Activated T-helper 1 cell treated with anti-CD3 and anti-CD28 coated beads, Interleukin-2, amount 50 U/mL, for 16 hours (primary cell): ENCODE measurements at places on chromosomes 3 and 15.
A peak's percentile ranks its signal among the peaks of the same experiment; 100 is the strongest.

DNA sequence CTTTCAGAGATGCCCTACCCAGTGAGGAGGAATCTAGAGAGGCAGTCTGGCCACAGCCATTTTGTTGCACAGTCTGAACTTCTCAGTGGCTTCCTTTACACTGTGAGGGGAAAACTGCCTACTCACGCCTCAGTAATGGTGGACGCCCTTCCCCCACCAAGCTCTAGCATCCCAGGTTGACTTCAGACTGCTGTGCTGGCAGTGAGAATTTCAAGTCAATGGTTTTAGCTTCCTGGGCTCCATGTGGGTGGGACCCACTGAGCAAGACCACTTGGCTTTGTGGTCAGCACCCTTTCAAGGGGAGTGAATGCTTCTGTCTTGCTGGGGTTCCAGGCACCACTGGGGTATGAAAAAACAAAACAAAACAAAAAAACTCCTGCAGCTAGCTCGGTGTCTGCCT lies 663.2 kb upstream of the ZNF385D start:
- no peak for DNase-seq

- DNase-seq, result no peak
These were observed 50.5 kb upstream of the MINAR1 start for GRCh38 chr15:79381593-79381992.

DNA sequence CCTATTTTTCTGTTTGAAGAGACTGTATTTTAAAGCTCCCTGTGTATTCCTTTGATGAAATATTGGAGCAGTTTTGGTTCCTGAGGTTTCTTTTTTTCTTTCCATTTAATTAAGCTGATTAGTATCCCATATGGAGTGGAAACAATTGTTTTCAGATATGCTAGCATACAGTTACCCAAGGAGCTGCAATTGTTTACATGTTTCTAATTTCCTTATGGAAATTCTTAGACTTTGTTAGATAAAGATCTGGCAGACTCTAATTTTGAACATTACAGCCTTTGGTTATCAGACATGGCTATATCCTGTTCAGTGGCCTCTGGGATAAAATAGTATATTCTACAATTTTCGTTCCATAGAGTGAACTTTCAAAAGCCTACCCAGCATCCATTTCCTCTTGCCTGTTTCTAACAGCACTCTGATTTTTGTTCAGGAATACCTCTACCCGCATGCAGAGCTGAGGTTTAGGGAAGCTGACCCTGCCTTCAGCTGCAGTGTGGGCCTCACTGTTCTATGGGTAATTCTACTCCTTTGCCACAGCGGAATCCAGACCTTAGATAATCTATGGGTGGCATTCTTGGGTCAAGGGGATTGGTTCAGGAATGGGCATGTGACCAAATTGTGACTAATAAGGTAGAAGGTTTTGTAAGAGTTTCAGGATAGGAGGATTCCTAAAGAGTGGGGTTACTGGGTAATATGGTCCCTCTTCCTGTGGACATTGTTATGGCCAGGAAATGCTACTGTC lies 161.1 kb upstream of the ANKRD28 start:
- no peak for DNase-seq

GRCh38 chr3:115146418-115147328 lies at the start of gene ZBTB20:
ZBTB20 (minus strand) TSS chr3:115147288.
- peak; percentile 34 for DNase-seq

GRCh38 chr3:30695302-30696061 lies 89.1 kb downstream of the TGFBR2 start:
- no peak for DNase-seq

DNA sequence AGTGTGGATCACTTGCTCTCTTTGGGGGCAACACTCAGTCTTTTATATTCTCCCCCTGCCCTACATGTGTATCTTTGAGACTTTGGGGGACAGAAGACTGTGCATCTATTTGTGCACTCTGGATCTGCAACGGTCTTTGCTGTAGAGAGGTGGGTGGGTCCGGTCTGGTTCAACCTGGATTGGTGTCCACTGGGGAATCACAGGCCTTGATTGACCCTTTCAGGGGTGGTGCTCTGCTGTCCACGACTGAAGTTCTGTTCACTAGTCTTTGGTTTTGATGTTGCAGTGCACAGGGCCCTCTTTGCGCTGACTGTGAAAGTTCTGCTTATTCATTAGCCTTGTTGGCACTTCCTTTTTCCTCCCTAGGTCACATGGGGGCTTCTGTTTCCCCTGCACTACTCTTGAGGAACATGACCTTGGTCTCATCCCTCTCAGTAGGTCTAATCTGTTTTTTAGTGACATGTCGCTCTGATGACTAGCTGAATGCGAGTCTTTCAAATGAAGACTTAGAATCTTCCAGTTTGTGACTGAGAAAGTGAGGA lies 284.2 kb downstream of the SV2B start:
- DNase-seq, result no peak

DNA sequence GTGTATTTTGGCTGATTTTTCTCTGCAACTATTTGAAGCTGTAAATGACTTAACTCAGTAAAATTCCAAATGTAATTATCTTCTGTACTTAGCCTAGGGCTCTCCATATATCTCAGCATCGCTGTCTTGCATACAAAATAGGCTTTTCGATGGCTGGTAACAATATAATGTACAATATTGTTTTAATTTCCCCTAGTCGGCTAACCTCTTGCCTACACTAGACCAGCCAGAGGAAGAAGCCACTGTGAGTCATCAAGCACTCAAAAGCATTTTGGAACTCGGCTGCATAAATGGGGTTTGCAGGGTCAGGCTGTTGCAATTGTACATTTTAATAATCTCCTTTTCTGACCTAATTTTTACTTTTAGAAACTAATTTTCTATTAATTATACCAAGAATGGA lies 583.8 kb downstream of the FOXP1 start:
- no peak for DNase-seq

DNA sequence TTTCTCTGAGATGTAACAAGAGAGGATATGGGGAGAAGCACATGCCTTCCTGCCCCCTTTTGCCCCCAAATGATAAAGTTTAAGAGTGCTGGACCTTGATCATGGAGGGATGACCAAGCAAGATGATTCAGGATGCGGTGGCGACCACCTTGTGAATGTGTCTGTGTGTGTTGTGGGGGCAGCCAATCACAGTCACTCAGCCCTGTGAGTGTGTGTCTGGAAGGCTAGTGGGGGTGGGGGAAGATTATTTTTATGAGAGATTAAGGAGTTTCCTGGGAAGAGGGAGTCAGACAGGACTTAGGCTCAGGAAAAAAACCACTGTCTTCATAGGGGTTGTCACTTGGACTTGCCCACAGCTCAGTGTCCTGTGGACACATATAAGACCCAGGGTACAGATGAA lies 57.8 kb upstream of the KY start:
- DNase-seq, result no peak

GRCh38 chr3:72633121-72633520 lies 215.1 kb downstream of the SHQ1 start:
- DNase-seq, result no peak

DNA sequence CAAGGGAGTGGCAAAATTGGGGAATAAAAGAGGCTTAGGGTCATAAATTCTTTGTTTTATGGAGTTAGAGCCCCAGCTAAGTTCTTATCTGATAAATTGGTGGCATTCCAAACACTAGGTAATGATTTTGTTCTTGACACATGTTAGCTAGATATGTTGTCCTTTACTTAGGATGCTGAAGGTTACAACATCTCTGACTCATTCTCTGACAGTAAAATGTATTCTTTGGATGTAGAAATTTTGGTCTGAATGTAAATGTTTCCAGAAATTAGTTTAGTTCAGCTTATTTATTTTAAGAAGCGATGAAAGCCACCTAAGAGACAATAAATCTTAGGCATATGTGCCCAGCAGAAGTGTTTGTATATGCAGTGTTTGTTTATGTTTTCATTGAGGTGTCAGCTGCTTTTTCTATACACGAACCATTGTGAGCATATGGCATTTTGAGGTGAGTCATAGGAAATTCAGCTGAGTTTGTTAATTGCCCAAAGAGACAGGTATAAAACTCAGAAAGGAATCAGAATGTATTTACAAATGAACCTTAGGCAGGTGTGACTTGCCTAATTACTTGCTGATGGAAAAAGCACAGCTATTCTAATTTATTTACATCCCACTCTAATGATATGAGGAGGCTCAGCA lies 247.7 kb downstream of the AGBL1 start:
- no peak for DNase-seq

- DNase-seq, result no peak
These were observed 656.8 kb upstream of the NECTIN3 start for GRCh38 chr3:110414855-110415254.

DNA sequence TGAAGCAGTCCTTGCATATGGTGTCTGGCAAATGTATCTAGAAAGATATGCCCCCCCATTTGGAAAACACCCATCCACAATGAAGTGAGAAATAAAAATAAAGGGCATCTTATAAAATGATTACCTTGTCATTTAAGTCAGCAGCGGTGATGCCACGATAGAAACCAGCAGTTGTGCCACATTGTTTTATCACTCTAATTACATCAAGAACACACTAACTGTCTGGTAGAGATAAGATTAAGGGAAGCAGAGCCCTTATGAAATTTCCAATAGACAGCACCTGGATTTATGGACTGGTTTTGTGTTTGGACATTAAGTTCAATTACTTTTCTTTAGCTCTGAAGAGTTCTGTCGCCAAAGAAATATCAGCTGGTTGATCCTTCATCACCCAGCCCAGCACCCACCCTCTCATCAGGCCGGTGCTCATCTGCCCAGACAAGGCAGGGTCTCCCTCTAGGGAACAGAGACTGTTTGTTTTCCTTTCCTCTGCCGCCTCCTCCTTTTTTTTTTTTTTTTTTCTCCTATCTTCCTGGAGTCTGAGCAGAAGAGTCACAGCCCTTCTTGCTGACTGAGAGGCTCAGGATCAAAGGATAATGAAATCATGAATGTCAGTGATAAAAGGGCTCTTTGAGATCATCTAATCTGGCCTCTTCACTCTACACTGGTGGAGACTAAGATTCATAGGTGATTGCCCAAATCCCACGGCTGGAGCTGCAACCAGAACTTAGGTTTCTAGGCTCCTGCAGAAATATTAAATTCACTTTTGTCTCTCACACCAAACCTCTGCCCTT lies 464.1 kb downstream of the NTRK3 start:
- DNase-seq, result no peak

GRCh38 chr15:51380999-51381806 lies 39.7 kb downstream of the GLDN start:
- DNase-seq, result no peak

DNA sequence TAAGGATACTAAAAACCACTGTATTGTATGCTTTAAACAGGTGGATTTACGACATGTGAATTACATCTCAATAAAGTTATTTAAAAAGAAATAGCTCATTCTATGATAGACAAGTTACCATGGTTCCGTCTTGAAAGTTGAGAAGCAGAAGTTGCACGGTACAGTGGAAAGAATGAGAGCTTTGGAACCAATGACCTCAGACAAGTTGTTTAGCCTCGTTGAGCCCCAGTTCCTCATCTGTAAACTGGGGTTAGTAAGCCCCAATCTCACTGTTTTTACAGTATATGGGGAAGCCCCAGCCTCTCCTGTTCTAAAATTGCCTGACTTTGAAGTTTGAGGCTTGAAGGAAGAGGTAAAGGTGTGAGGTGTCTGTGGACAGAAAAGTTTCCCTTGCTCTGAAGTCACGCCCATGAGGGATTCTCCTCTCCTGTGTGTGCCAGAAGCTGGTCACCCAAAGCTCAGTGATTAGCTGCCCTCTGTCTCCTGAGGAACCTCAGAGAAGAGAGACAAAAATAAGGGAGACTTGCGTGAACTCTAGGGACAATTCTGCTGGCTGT lies 10.0 kb downstream of the CRYGS start:
- DNase-seq, result no peak

- no peak for DNase-seq
These were observed 18.1 kb downstream of the CSPG4 start for GRCh38 chr15:75694241-75695182.

GRCh38 chr3:27521179-27521871 lies 37.1 kb upstream of the SLC4A7 start:
- no peak for DNase-seq

DNA sequence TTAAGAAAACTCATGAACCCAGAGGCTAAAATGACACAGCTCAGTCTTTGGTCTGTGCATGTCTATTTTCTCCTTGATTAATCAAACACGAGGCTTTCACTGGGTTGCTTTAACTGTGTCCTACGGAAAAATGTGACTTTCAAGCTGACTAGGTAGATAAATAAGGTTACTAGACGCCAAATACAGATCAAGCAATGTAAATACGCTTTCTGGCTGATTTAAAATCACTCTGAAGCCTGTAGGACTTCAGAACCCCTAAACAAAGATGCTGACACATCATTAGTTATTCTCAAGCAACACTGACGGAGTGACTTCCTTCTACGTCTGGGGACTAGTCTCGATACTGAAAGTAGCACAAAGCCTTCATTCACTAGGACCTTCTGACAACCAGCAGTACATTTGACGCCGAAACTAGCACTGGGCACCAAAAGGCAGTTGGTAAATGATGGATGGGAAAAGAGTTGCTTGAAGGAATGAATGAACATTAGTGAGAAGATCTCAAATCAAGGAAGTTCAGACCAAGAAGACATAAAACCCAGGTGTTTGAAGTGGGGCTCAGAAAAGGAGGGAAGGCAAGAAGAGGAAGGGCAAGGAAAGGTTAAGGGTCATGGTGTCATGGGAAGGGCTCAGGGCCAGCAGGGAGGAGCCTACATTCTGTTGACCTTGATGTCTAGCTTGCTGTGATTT lies 67.1 kb upstream of the CDV3 start:
- no peak for DNase-seq

DNA sequence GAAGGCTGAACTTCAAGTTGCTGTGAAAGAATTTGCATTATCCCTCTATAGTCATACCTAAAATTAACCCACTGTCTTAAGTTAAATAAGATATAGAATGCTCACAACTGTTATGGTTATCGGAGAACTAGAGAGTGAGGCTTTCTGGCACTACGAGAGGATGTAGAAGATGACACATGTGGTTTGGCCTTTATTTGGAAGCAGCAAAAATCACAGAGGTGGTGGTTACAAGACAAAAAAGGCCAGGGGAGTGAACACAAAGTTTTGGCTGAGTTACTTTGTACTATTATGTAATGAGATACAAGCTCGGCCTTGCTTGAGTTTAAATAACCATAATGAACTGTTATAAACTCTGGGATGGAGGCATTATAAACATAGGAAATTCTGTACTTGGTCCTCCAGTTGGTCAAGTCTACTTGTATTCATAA lies 78.3 kb upstream of the ICE2 start:
- DNase-seq, result no peak
